ENCODE measurements at places on chromosomes 16 and 17.

DNA sequence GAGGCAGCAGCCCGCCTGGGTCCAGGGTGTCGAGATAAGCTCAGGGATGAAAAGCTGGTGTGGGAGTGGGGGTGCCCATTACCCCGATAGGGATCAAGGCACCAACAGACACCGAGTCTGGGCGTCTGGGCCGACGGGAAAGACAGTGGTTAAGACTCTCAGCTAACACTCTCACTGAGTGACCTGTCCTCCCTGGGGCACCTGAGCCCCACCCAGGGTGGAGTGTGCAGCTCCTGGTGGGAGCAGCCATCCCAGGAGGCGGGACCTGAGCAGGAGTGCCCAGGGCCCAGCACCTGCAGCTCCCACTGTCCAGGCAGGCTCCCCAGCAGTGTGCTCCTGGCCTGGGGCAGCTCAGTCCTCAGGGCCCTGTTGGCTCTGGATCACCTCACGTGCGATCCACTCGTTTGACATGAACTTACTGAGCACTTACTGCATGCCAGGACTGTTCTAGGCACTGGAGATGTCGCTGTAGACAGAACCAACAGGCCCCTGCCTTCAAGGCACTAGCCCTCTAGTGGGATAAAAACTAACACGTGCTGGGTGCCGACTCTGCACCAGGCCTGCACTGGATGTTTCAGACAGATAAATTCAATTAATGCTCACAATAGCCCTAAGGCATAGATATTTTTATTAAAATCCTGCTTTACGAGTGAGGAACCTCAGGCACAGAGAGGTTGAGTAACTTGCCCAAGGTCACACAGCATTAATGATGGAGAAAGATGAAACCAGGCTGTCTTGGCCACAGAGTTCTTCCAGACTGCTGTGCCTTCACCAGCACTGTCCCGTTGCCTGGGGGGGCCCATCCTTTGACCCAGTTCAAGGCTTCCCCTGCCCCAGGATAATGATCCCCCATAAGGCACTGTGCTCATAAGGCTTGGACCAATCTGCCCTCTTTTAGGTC lies 1.9 kb downstream of the EVPLL start:
- DNase-seq: no peak

DNA sequence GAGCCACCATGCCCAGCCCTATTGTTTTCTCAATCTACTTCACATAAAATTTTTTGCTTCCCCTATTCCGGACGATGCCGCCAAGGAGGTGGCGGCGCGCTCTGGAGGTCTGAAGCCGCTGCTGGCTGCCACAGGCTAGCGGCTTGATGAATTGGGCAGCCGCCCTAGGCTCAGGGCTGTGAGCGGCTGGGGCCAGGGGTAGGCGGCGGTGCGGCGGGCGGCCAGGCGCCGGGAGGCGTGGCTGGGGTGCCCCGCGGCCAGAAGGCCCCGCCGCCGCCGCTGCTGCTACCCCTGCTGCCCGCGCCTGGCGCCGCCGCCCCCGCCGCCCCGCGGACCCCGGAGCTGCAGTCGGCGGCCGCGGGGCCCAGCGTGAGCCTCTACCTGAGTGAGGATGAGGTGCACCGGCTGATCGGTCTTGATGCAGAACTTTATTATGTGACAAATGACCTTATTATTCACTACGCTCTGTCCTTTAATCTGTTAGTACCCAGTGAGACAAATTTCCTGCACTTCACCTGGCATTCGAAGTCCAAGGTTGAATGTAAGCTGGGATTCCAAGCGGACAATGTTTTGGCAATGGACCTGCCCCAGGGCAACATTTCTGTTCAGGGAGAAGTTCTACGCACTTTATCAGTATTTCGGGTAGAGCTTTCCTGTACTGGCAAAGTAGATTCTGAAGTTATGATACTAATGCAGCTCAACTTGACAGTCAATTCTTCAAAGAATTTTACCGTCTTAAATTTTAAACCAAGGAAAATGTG lies 41.7 kb downstream of the ANKFY1 start:
- DNase-seq: no peak

DNA sequence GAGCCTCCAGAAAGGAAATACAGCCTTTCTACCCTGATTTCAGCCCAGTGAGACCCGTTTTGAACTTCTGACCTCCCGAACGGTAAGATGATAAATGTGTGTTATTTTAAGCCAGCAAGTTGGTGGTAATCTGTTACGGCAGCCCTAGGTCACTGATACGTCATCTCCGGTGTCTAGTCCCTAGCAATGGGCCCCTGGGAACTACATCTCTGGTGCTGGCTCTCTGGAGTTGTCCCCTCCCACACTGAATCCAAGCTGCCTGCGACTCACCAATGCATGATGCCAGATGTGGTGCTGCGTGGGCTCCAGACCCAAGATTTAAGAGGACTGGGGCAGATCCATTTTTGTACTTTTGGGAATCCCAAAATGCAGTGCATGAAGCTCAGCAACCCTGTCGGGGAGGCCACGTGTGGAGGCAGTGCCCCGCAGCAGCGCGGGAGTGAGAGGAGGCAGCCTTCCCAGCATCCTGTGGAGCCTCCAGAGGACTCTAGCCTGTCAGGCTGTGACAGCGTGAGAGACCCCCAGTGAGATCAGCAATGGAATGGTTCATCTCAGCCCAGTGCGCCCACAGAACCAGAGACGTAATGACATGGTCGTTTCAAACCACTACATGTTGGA lies 43.6 kb upstream of the USP7 start:
- DNase-seq: no peak

- peak; percentile 69 for DNase-seq
These were observed 7.5 kb downstream of the EPOP start for GRCh38 chr17:38667099-38667786.

DNA sequence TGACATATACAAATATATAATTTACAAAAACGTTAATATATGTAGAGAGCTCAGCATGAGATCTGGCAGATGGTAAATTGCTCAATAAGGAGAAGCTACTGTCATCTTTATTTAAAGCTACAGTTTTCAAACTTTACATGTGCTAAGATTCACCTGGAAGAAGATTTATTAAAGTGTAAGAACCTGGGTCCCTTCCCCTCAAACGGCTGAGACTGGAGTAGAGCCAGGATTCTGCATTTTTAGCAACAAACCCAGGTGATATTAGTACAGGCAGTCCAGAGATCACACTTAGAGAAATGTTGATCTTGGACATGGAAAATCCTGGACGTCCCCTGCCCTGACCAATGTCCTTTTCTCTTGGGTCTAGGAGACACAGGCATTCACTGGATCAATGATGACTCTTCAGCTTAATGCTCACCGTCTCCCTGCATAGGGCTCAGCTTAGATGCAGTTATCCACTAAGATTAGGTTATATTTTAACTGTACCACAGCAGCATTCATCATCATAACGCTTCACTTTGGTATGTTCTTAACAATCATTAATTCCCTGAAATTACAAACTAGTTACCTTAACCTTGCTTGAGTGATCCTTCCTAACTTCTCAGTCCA lies 20.4 kb downstream of the CDR2 start:
- no peak for DNase-seq

DNA sequence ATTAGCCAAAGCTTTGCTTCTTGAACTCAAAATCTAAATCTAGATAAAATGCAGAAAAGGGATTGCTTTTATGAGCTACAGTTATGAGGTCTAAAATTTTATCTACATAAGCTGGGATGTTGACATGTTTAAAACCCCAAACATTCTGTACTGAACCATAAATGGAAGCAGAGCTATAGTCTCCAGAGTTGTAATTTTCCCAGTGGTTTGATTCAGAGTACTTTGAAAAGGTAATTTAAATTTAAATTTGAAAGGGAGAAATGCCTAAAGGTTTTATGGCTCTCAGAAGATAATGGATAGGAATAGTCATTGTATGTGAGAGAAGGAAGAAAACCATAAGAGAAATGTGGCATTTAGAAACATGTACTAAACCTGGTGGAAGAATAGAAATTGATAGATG lies 163.2 kb downstream of the PPM1E start:
- no peak for DNase-seq

DNA sequence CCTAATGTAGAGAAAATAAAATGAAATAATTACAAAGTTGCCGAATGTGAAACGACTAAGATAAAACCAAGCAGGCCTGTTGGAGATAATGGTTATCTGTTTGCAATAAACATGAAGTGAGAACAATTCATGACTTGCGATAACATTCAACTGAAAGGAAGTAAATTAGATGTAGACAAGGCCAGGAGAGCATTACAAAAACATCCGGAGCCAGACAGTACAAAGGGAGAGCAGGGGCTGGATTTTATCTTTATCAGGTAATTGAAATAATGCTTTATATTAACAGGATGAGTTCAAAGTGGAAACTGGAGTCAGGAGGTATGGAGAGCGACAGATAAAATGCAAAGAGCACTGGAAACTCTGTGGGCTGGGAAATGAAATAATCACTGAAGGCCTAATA lies 265.6 kb upstream of the GOT2 start:
- no peak for DNase-seq

GRCh38 chr16:23466162-23466885 lies 13.3 kb upstream of the COG7 start:
- DNase-seq: no peak

DNA sequence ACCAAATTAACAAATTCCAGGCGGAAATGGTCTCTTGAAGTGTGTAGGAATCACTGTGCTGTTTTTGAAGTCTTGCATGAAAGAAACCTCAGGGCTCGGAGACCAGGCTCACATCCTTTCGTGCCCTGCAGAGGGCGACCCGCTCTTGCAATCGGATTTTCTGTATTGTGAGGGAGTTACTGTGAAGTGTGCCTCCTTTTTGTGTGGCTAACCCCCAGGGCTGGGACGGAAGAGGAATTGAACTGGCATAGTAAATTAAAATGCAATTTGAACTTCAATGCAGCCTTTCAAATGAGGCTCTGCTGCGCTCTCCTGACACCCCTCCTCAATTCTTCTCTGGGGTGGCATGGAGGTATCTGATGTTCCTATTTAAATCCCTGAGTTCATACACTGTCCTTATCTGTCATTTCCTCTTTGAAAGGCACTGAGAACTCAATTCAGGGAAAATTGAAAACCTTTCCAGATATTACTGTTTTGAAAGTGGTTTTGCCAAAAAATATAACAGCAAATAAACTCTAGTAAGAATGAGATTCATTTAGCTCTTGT lies 51.5 kb upstream of the MGAT5B start:
- peak; percentile 60 for DNase-seq

GRCh38 chr17:69906306-69906705 lies 168.7 kb upstream of the KCNJ16 start:
- DNase-seq: no peak

DNA sequence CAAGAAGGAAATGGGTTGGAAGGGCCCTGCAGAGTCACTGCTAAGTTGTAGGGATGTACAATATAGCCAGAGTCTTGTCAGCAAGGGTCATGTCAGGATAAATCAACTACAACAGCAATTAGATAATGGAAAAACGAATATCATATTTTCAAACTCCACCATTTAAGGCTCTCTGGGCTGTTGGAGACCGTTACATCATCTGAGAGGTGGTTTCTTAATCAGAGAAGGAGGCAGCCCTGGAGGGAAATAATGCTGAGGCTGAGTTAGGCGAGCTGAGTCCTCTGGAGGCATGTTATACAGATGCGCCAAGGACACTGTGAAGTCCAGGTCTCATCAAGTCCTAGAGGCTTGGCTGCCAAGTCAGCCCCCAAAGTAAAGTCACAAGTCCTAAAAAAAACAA lies 30.3 kb downstream of the LYRM9 start:
- DNase-seq: no peak

GRCh38 chr16:77434530-77435271 lies at the start of gene ADAMTS18:
TSS of gene ADAMTS18 (minus strand) at chr16:77435034. CDS start at chr16:77434695, 339 bp downstream.
- DNase-seq: peak; percentile 64

- DNase-seq: no peak
These were observed 9.4 kb upstream of the MAP2K6 start for GRCh38 chr17:69405096-69405495.

DNA sequence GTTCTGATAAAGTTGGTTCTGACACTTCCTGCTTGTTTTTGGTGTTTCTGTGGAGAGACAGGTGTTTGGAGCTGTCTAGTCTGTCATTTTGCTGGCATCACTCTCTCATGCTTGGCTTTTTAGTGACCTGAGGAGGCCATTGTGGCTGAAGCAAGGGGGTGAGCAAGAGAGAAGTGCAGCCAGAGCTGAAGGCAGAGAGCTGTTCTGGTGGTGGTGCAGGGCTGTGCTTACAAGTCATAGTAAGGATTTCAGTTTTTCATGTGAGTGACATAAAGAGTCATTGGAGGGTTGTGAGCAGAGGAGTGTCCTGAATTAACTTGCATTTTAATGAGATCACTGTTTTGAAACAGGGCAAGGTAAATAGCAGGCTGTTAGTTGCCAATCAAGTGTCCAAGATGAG lies 97.5 kb downstream of the CHD9 start:
- no peak for DNase-seq

- DNase-seq: peak; percentile 57
These were observed 37.6 kb downstream of the CTU2 start for GRCh38 chr16:88743693-88744576.

DNA sequence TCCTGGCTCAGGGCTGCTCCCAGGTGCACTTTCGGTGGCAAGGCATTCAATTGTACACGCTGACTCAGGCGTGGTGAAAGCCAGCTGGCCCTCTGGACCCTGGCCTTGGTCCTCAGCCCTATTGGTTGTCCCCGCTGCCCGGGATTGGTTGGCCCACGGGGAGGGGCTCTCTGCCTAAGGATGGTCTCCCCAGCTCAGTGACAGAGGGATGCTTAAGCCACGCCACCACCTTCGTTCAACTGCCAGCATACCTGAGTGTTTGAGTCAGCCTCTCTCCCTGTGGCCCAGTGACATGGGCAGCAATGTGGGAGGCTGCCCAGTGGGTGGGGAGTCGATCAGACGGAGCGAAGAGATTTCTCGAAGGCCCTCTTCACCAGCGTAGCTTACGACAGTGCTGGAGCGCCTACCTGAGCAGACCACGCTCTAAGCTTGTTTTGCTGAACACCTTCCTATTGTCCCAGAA lies 30.3 kb downstream of the IRF8 start:
- DNase-seq: no peak

- DNase-seq: no peak
These were observed 46.1 kb upstream of the MSI2 start for GRCh38 chr17:57210224-57210553.

DNA sequence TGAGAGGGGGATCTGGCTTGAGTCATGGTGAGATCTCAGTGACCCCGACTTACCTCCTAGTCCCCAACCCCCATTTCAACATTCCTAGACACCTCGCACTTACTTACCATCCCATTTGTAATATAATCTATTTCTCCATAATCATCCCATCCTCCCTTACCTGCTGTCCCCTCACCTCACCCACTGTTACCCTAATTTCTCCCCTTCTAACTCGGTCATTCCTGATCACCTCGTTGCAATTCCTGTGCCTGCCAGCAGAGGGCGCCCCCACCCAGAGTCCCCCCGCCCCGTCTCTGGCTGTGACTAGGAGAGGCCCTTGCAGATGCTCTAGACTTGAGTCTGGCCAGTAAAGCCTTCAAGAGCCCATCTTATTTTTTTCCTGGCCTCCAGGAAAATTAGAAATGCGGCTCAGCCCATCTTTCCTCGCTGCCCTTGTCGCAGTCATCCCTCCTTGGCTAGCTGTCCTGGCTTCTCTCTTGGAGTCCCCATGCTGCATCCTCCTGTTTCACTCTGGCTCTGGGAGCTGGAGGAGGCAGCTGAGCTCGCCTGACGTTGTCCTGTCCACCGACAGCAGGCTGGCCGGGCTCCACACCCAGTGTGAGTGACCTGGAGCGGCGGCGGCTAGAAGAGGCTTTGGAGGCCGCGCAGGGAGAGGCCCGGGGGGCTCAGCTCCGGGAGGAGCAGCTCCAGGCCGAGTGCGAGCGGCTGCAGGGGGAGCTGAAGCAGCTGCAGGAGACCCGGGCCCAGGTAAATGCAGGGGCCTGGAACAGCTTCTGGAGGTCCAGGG lies 5.0 kb downstream of the TBKBP1 start:
- peak; percentile 35 for DNase-seq

- DNase-seq: no peak
These were observed 15.3 kb downstream of the TMC7 start for GRCh38 chr16:18999045-18999393.
